ENCODE measurements at places on chromosomes 16 and 17.

- no peak for DNase-seq
Measured at GRCh38 chr17:47731396-47731795, 1.6 kb upstream of the TBX21 start.

DNA sequence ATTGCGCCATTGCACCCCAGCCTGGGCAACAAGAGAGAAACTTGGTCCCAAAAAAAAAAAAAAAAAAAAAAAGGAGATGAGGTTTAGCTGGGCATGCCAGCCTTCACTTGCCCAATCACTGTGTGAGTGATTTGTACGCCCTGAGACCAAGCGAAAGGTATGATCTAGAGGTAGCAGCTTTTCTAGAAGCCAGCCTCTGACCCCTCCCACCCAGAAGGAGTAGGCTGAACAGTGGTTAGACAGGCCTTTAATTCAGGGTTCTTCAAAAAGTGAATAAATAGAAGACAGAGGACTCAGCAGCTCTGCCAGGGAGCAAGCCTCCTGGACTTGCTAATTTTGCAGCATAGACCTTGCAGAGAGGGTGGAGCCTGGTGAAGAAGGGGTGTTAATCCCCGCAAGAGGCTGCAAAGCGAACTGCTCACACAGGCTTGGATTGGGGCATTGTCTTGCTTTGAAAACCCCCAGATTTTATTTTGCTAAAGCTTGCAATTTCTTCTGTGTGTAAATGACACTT is 7.1 kb upstream of the CYTH1 start:
- DNase-seq = no peak

DNA sequence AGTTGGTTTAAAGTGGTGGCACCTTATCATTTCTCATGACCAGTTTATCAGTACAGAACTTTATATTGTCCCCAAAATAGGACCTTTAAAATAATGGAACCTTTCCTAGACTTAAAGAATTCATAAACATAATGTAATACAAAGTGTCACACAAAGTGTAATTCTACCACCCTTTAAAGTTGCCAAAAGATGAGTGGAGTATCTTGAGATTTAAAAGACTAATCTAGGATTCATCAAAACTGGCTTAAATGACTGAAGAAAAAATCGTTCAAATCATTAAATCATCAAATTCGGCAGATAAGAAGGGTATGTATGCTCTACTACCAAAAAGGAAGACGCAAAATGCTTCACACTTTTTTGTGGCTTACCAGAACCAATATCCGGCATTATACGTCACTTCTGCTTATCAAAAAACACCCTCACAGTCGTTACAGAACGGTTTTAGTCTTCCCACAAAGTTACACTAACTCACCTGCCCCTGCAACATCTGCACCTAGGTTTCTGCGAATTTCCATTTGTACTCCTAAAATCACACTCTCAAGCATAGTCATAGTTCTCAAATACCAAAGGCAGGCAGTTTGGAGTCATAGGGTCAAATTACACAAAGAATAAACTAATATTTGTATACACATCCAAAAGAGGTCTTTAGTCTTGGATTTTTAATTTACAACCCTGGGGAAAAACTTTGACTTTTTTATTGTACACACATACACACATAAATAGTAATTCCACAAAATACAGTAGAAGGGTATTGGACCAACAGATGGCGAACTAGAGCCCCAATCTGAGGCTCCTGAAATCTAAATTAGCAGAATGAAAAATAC is 1.4 kb upstream of the KANSL1 start:
- DNase-seq = peak; percentile 75

- DNase-seq = peak; percentile 90
Measured at GRCh38 chr17:3535253-3535995, 22.2 kb downstream of the TRPV3 start.

- no peak for DNase-seq
Measured at GRCh38 chr16:84032458-84033178, 10.0 kb downstream of the SLC38A8 start.

All from GM13977 (cell line).